ENCODE measurements at places on chromosomes 11 and 22. TPM values are rescaled to one million over a fixed set of nuclear protein-coding genes. Genes with fewer than 3 reads are reported as not detected.

DNA sequence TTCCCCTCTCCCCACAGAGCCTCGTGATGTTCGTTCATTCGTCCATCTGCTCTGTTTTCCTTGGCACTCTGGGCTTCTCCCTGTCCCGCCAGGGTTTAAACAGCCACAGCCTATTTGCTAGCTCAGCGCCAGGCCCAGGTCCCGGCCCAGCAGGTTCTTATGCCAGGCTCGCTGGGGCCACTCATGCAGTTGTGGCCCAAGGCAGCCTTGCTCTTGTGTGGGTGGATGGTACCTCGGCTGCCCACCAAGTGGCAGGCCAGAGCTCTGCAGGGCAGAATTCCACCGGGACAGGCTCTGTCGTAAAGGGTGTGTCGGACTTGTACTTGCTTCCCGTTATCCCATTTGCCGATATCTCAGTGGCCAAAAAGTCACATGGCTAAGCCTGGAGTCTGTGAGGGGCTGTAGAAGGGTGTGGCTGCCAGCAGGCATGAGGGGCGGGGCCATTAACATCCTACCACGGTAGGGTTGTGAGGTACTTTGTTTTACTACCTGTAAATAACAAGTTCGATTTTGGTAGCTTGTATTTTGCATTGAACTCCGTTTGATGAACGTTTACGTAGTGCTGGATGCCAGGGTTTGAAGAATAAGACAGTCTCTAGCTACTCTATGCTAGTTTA lies 7.9 kb downstream of the FAM118A start:
- H3K4me3 ChIP-seq = no peak overlapping the region
- peaks cover 4% of the 10 kb centered on the region for H3K36me3 ChIP-seq
- no peaks in the 10 kb centered on the region for H3K4me1 ChIP-seq

GRCh38 chr22:49574881-49575702 lies 252.6 kb downstream of the BRD1 start:
- H3K4me1 ChIP-seq = no peaks in the 10 kb centered on the region
- H3K27ac ChIP-seq = no peak overlapping the region
- DNase-seq = no peak
- H3K27me3 ChIP-seq = no peaks in the 10 kb centered on the region

DNA sequence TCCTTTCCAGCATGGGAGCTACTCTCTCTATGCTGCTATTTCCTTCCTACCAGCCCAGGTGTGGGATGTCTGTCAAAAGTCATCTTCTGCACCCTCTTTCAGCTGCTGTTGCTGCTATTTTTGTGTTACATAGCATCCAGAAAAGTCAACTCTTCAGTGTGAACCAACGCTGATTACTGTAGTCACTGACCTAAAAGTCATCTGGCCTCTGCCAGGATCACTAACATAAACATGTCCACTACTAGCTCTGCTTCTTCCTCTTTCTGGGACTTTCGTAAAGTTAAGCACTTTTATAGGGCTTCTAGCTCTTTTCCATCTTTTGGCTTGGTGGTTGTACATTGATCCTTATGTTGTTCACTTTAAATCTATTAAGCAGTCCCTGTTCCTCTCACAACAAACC lies 90.2 kb upstream of the CARD18 start:
- no peak overlapping the region for H3K4me3 ChIP-seq
- H3K27me3 ChIP-seq = no peaks in the 10 kb centered on the region
- H3K27ac ChIP-seq = no peak overlapping the region
- no peaks in the 10 kb centered on the region for H3K36me3 ChIP-seq

GRCh38 chr11:34977089-34977912 lies 60.9 kb downstream of the PDHX start:
- H3K36me3 ChIP-seq = no peaks in the 10 kb centered on the region
- DNase-seq = no peak
- H3K27ac ChIP-seq = no peak overlapping the region
- no peak overlapping the region for H3K4me3 ChIP-seq
- H3K4me1 ChIP-seq = no peaks in the 10 kb centered on the region
- H3K27me3 ChIP-seq = no peaks in the 10 kb centered on the region

- DNase-seq = peak; percentile 35
- H3K4me3 ChIP-seq = no peak overlapping the region
- no peaks in the 10 kb centered on the region for H3K36me3 ChIP-seq
- H3K27ac ChIP-seq = no peak overlapping the region
- 0 out of 2 replicates have a peak, but pooled peaks cover 5% of the 10 kb centered on the region for H3K27me3 ChIP-seq
These were observed 3.1 kb upstream of the COMMD9 start for GRCh38 chr11:36292311-36292722.

GRCh38 chr11:111204211-111204610 lies 41.3 kb upstream of the POU2AF2 start:
- H3K36me3 ChIP-seq = no peaks in the 10 kb centered on the region
- no peaks in the 10 kb centered on the region for H3K4me1 ChIP-seq
- no peaks in the 10 kb centered on the region for H3K27me3 ChIP-seq
- no peak for DNase-seq
- H3K27ac ChIP-seq = no peak overlapping the region

- H3K27ac ChIP-seq = no peak overlapping the region
- H3K4me3 ChIP-seq = no peak overlapping the region
- no peaks in the 10 kb centered on the region for H3K36me3 ChIP-seq
- H3K27me3 ChIP-seq = no peaks in the 10 kb centered on the region
- H3K4me1 ChIP-seq = peaks cover 7% of the 10 kb centered on the region
- no peak for DNase-seq
These were observed 44.3 kb downstream of the DNHD1 start for GRCh38 chr11:6541356-6541755.

DNA sequence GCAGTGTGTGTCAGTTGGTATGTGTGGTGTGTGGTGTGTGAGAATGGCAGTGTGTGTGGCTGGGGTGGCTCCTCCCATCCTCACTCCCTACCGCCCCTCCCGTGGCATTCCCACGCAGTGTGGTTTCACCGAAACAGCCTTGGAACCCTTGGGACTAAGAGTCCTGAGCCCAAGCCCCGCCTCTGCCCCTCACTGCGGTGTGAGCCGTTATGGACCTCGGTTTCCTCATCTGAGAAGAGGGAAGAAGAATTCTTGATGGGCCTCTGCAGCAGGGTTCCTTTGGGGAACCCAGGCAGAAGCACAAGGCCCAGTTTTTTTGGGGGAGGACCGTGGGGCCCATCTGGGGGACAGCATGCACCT lies 7.2 kb downstream of the UPK3A start:
- H3K27ac ChIP-seq = no peak overlapping the region
- DNase-seq = no peak
- no peaks in the 10 kb centered on the region for H3K36me3 ChIP-seq
- H3K4me3 ChIP-seq = no peak overlapping the region
- no peaks in the 10 kb centered on the region for H3K27me3 ChIP-seq

- no peaks in the 10 kb centered on the region for H3K27me3 ChIP-seq
- H3K36me3 ChIP-seq = no peaks in the 10 kb centered on the region
- H3K27ac ChIP-seq = no peak overlapping the region
- no peak for DNase-seq
These were observed 93.3 kb downstream of the ABTB2 start for GRCh38 chr11:34264303-34265110.

GRCh38 chr11:36631774-36632173 lies 33.7 kb upstream of the RAG2 start:
- no peaks in the 10 kb centered on the region for H3K4me1 ChIP-seq
- H3K27me3 ChIP-seq = no peaks in the 10 kb centered on the region
- H3K36me3 ChIP-seq = no peaks in the 10 kb centered on the region
- no peak for DNase-seq
- H3K4me3 ChIP-seq = no peak overlapping the region

GRCh38 chr11:113937918-113938317 lies 33.3 kb downstream of the HTR3B start:
- no peaks in the 10 kb centered on the region for H3K27me3 ChIP-seq
- no peak for DNase-seq
- no peak overlapping the region for H3K27ac ChIP-seq

GRCh38 chr11:65918211-65919140 lies at the start of gene C11orf68:
TSS of gene C11orf68 (minus strand) at chr11:65919062. CDS start at chr11:65919031, 31 bp downstream.
- H3K36me3 ChIP-seq = peaks cover 8% of the 10 kb centered on the region
- H3K27ac ChIP-seq = peak within 1 kb of the TSS; percentile 80
- no peaks in the 10 kb centered on the region for H3K27me3 ChIP-seq
- peak; percentile 55 for DNase-seq

DNA sequence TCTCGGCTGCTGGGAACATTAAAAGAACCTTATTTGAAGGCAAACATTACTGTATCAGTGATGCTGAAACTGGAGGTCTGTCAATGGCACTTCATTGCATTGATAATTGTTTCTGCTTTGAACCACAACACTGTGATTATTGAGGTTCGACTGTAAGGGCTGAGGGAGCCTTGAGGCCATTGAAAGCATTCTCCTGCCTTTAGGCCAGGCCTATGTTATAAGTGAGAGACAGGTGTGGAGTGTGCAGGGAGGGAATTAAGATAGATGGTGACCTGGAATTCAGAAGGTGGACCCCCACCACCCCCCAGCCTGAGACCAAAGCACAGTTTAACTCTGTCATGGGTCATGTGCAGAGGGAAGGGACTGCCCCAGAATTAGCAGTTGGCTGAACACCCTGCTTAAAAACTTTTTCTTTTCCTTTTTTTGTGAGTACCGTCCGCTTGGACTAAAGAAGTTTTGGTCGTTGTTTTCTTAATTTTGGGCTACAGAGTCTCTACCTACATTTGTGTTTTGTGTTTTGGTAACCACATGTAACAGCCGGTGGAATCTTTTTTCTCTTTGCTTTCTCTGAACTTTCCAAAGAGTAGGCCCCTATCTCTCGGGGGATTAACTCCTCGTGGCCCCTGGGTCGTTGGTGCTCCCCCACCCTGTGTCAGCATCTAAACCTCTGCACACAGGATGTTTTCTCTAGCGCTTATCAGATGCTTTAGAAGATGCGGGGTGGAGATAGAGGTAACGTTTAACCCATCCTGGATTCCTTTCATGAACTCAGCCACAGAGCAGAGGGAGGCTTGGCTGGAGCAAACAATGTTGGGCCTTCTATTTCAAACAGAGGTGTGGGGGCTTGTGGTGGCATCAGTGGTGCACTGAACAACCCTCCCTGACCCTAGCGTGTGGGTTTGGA lies 43.7 kb downstream of the ZBTB16 start:
- H3K4me3 ChIP-seq = no peak overlapping the region
- H3K27ac ChIP-seq = no peak overlapping the region
- no peaks in the 10 kb centered on the region for H3K36me3 ChIP-seq
- DNase-seq = no peak

DNA sequence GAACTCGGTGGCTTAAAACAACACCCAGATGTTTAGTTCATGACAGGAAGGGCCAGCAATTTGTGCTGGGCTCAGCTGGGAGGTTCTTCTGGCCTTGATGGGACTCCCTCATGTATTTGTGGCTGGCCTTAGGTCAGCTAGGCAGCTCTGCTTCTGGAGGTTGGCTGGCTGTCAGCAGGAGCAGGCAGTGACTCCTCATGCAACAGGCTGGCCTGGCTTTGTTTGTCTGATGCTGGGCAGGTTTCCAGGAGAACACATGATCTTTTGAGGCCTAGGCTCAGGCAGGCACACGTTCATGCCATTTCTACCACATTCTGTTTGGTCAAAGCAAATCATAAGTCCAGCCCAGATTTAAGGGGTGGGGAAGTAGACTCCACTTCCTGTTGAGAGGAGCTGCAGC lies 571.2 kb downstream of the TBC1D22A start:
- no peak overlapping the region for H3K4me3 ChIP-seq
- H3K36me3 ChIP-seq = no peaks in the 10 kb centered on the region
- H3K27ac ChIP-seq = no peak overlapping the region
- H3K4me1 ChIP-seq = no peaks in the 10 kb centered on the region

DNA sequence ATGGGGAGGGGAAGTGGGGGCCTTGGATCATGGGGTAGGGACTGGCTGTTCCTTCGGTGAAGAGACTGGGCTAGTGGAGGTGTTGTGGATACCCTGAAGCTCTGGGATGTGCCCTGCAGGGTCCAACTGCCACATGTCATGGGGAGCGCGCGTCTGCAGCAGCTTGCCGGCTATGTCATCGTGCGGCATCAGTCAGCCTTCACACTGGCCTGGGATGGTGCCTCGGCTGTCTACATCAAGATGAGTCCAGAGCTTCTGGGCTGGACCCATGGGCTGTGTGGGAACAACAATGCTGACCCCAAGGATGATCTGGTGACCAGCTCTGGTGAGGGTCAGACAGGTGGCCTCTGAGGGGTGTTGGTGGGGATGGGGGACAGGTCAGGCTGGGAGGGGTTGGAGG lies 9.9 kb downstream of the OTOG start:
- H3K4me3 ChIP-seq = no peak overlapping the region
- no peak overlapping the region for H3K27ac ChIP-seq
- no peaks in the 10 kb centered on the region for H3K27me3 ChIP-seq
- H3K4me1 ChIP-seq = no peaks in the 10 kb centered on the region
- no peak for DNase-seq

GRCh38 chr11:114057147-114057546 lies 2.4 kb upstream of the ZBTB16 start:
- no peak for DNase-seq
- H3K4me3 ChIP-seq = no peak overlapping the region
- no peaks in the 10 kb centered on the region for H3K36me3 ChIP-seq
- H3K27ac ChIP-seq = no peak overlapping the region
- H3K4me1 ChIP-seq = peaks cover 12% of the 10 kb centered on the region

DNA sequence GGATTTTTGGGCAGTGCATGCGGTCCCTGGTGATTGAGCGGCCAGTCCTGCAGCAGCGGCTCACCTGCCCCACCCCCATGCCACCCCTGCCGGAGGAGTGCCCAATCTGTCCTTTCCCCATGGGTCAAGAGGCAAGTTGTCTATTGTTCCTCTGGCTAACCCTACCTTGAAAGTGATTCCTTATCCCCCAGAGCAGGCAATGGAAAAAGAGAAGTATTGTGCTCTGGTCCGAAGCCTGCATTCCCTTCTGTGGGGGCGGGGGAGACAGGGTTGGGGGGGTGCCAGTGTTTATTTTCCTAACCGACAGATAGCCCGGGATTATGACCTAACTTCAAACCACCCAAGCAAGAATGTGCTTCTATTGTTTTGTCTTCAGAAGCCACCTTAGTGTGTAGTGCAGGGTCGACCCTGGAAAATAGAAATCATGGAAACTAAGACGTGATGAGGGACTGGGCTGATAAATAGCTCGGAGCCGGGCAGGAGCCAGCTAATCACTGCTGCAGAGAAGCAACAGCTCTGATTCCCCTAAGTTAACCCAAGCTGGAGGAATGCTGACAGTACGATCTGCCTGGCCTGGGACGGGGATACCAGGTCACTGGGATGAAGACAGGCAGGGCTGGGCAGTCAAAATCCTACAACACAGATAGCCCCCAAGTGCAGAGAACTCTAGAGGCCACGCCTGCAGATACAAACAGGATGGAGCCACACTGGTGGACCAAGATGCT lies 38.7 kb upstream of the ATXN10 start:
- H3K27ac ChIP-seq = no peak overlapping the region
- H3K4me3 ChIP-seq = no peak overlapping the region
- no peaks in the 10 kb centered on the region for H3K36me3 ChIP-seq
- no peak for DNase-seq

PIK3C2A gene
- 117 TPM for total RNA-seq

DEPDC7 gene
- total RNA-seq = 7.6 TPM

VWCE gene
- total RNA-seq = 12.3 TPM

RAG2 gene
- total RNA-seq = not detected

APOL5 gene
- not detected for total RNA-seq

GATD1 gene
- total RNA-seq = 54.9 TPM

DDIAS gene
- total RNA-seq = 24.0 TPM
